ENCODE measurements at places on chromosomes 2 and 18.

DNA sequence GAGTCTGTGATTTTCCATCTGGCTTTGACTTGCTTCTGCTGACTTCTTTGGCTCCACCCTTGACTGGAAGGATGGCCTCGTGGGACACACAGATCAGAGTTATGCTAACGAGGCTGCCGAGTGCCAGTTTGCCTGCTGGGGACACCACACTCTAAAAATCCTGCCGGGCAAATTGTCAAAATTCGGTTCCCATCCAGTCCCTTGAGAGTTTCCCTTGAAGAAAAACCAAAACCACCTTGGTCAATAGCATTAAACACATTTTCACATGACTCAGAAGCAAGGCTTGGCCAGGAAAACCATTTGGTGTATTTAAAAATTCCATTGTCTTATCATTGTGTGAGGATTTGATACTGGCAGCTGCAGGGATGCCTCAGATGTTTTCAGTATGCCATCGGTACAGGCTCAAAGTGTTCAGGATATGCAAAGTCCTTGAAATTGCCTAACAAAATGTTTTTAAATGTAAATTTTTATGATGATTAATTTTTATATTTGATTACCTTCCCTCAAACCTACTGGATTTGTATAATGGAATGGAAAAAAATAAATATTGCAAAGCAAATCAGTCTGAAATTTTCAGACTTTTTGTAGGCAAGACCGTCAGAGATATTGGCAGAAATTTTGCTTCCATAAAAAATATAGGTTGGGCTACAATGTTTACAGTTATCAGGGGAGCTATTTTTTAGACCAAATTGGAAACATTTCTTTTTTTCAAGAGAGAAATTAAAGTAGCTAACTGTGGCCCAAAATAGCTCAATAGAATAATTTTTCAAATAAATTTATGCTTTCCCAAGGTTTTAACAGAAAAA is 41.6 kb downstream of the KCNE4 start:
- no peak for DNase-seq

GRCh38 chr2:74735009-74735408 is 81.0 kb downstream of the SEMA4F start:
- no peak for DNase-seq

GRCh38 chr2:203690117-203690431 is 16.4 kb upstream of the CD28 start:
- DNase-seq: no peak

DNA sequence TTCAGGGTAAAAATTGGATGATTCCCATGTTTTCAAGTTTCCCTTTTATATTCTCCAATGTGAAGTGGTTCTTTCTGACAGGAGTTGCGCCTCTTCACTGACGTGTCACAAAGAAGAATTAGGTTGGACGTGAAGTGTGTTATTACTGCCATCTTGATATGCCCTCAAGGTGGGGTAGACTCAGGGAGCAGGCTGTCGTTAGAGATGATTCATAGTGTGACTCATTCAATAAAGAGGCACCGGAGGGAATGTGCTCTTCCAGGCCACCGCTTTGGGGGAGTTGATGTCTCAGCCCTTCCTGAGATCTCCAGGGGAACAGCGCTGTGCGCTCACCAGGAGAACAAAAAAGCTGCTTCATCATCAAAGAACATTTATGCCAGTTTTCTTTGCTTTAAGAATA is 3.6 kb upstream of the DGKD start:
- DNase-seq: no peak

- no peak for DNase-seq
Measured at GRCh38 chr2:36373149-36373926, 17.8 kb downstream of the CRIM1 start.

GRCh38 chr2:179307616-179308371 is 43.2 kb upstream of the SESTD1 start:
- no peak for DNase-seq

DNA sequence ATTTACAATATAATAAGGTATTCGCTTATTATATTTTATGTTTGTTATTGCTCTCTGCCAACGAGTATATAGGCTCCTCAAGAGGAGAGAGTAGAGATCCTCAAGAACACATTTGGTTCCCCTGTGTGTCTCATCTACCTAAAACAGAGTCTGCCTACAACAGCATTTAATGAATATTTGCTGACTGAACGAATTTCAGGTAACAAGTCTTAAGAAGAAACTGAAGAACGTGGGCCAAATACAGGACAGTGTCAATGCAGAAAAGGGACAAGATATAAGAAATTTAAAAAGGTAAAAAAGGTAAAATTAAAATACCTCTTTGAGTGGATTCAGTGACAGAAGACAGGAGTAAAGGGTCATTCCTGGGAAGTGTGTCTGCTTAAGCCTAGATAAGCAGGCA is 129.2 kb downstream of the HNMT start:
- DNase-seq: no peak

DNA sequence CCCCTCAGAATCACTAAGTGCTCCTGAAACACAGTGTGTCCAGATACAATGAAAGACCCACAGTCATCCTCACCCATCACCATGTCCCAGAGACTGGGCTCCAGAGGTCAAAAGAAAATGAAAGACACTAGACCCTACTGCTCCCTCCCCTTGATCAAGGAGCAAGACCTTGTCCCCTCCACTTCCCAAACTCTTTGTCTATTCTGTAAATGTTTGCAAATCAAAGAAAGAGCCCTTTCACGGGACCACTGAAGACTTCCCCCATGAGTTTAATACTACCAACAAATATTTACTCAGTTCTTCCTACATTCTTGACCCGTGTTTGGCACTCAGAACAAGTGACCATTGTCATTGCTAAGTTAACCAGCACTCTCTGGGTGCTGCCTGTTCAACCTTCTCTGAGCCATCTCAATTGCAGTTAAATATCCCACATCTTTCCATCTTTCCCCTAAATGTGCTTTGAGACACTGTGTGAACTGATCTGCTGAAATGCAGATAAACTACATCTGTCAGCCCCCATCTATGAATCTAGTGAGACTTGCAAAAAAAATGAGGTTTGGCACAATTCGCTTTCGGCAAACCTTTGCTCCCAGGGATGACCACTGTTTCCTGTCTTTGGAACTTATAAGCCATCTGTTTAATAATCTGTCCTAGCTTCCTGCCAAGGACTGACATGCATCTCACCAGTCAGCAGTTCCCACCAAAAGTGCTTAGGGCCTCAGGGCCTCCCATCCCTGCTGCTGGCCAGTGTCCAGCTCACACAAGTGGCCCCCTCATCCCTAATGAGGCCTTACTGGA is 170.3 kb downstream of the GFPT1 start:
- DNase-seq: no peak

DNA sequence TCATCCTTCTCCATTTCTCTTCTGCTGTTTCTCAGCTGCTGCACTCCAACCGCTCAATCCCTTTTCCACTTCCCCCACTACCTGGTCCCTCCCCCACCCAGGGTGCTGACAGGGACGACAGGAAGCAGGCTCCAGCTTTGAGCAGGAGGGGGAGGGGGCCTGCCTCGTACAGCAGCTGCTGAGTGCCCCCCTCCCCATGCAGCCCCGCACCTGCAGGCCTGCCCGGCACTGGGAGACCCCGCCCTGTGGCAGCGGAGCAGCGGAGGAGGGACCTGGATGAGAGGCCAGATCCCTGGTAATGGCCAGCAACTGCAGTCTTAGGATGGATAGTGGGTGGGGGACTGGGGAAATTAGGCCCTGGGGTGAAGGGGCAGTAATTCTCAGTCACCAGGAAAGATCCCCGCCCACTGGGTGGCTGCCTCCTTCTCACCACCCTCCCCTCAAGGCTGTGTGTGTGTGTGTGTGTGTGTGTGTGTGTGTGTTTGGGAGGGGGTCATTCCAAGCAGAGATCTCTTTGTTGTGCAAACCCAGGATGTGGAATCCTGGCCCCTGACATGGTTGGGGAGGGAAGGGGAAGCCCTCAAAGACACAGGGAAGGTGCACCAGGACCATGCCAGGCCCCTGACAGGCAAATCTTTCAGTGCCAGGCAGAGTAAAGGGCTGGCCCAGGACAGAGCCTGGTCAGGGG is 6.8 kb upstream of the CRYBA2 start:
- no peak for DNase-seq

- no peak for DNase-seq
Measured at GRCh38 chr2:44324971-44325426, 36.3 kb downstream of the PREPL start.

DNA sequence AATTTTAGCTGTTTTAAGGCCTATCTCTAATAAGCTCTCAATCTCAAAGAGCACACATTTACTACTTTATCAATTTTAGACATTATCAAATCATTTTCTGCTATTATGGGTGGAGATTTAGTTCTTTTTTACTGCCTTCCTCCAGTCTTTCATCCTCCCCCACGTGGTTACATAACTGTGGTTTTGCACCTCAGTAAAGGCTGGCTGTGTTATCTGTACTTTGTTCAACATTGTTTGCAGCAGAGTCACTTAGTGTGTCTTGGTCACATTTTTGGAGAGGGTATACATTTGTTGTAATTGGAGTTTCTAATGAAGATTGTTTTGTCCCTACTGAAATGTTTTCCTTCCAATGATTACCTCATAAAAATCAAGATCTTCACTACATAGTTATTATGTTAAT is 549.6 kb upstream of the CELF4 start:
- no peak for DNase-seq
